Hepatocyte (in vitro differentiated cells): ENCODE measurements at places on chromosomes 16 and 17. TPM values are rescaled to one million over a fixed set of nuclear protein-coding genes. Genes with fewer than 3 reads are reported as not detected.
A peak's percentile ranks its signal among the peaks of the same experiment; 100 is the strongest.

GRCh38 chr16:61842666-61843065 lies 193.6 kb downstream of the CDH8 start:
- no peak for DNase-seq

- no peak for DNase-seq
These were observed 215.8 kb downstream of the CDH8 start for GRCh38 chr16:61820398-61820797.

GRCh38 chr16:48180868-48181480 lies 25.2 kb upstream of the ABCC12 start:
- DNase-seq: no peak

GRCh38 chr17:67554634-67555033 lies 163.1 kb upstream of the NOL11 start:
- no peak for DNase-seq

DNA sequence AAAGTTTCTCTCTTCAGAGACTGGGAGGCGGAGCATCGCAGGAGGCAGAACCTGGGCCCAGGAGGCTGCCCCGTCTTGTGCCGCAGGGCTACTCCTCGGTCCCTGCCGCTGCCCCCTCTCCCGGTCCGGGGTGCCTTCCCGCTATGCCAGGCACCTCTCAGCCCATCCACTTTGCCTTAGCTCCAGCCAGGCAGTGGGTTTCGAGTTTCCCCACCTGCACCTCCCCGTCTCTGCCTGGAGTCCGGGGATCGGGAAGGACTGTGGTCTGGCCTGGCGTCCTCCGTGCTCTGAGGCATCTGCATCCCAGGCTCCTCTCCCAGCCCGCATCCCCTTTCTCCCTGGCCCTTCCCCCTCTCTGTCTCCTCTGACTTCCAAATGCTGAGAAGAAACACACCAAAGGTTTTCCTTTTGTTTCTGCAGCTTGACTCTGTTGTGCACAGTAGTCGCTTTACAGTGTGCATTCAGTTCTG lies 26.8 kb upstream of the PIK3R6 start:
- DNase-seq: no peak

GRCh38 chr17:60941028-60941427 lies 263.4 kb downstream of the BCAS3 start:
- peak; percentile 49 for DNase-seq

GRCh38 chr17:45784293-45784740 lies at the start of gene CRHR1:
TSS of gene CRHR1 (plus strand) at chr17:45784320. CDS start at chr17:45784545, 225 bp downstream.
- no peak for DNase-seq

GRCh38 chr17:1029922-1030644 lies 33.2 kb downstream of the TIMM22 start:
- DNase-seq: no peak

GRCh38 chr16:4260360-4260759 lies 12.5 kb downstream of the TFAP4 start:
- DNase-seq: no peak

- peak; percentile 52 for DNase-seq
These were observed 873 bp downstream of the USP10 start for GRCh38 chr16:84700446-84701300.

GRCh38 chr17:76696763-76697701 lies 13.7 kb downstream of the MXRA7 start:
- DNase-seq: no peak

DNA sequence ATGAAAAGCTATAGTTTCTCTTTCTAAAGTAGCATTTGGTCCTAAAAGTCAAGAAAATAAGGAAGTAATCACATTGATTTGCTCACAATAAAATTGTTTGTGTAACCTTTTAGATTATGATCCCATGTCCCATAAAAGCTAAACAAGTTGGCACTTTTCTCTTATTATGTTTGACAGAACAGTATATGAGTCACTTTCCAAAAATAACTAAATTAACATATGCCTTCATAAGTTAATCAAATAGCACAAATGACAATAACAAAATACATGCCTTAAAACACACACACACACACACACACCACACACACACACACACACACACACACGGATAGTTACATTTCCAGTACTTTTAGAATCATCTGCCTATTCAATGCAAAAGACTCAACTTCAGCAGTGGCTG lies 2.8 kb downstream of the MED13 start:
- no peak for DNase-seq

DNA sequence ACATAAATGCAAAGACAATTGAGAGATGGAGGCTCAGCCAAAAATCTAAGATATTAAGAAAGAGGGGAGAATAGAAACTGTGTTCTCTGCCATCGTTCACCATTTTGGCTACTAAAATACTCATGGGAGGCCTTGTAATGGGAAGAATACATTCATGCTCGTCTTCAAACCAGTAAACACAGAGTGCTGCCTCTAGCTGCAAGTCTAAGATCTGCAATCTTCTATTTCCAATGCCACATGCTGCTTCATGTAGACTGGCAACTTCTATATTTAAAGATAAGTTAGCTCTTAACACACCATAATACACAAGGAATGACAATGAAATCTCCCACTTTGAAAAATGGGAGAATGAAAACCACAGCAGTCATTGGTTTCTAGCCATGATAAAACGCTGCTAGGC lies 387.3 kb downstream of the HS3ST3B1 start:
- no peak for DNase-seq

DNA sequence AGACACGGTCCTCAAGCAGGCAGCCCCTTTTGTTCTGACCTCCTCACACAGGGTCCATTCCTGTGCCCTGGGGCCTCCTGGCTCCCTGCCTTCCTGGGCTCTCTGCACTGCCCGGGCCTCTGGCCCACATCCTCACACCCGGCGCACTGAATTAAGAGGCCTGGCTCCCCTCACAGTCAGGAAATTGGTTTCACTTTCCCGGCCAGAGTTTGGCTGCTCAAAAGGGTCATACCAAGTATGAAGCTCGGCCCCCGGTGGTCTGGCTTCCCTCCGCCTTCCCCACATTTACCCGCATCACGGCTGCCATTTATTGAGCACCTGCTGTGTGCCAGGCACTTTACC lies 220.0 kb downstream of the NTN1 start:
- peak; percentile 45 for DNase-seq

- no peak for DNase-seq
These were observed 10.4 kb downstream of the KPNB1 start for GRCh38 chr17:47660064-47660492.

GRCh38 chr17:82193520-82194220 lies 19.0 kb downstream of the CCDC57 start:
- DNase-seq: no peak

- no peak for DNase-seq
These were observed 59.3 kb upstream of the MRTFB start for GRCh38 chr16:14011846-14012245.

GRCh38 chr17:13337864-13338371 lies 263.8 kb downstream of the HS3ST3A1 start:
- peak; percentile 67 for DNase-seq

GRCh38 chr16:47229053-47230050 lies 85.6 kb upstream of the NETO2 start:
- no peak for DNase-seq

DNA sequence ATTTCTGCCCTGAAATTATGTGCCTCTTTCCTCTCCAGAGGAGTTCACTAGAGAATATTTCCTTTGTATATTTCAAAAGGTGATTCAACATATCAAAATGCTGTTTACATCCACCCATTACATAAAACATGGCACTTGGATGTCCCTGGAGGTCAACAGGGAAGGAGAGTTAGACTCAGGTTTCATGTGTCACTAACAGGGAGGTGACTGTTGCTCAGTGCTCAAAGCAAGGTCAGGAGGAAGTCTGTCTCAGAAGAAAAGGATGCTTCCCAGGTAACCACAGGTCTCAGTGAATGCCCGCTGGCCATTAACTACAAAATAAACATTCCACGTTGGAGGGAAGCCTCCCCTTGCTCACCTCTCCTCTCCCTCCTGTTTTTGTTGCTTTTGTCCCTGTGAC lies 198.6 kb downstream of the AXIN2 start:
- no peak for DNase-seq

DNA sequence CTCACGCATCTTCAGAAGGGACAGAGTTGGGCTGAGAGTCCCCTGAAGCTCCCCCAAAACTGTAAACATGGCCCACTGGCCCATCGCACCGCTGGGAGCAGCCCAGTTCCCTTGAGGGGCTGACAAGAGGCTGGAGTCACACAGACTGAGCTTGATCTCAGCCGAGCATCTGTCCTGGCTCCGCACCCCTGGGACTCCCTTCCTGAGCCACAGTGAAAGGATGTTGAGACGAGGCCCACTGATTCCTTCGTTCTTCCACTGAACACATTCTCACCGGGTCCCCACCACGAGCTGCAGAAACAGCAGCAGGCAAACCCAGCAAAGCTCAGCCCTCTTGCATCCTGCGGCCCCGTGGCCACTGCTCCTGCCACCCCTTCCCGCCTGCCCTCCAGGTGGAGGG lies 145.9 kb upstream of the CIBAR2 start:
- DNase-seq: no peak

GRCh38 chr16:28106467-28107215 lies 43.1 kb upstream of the GSG1L start:
- no peak for DNase-seq

DNA sequence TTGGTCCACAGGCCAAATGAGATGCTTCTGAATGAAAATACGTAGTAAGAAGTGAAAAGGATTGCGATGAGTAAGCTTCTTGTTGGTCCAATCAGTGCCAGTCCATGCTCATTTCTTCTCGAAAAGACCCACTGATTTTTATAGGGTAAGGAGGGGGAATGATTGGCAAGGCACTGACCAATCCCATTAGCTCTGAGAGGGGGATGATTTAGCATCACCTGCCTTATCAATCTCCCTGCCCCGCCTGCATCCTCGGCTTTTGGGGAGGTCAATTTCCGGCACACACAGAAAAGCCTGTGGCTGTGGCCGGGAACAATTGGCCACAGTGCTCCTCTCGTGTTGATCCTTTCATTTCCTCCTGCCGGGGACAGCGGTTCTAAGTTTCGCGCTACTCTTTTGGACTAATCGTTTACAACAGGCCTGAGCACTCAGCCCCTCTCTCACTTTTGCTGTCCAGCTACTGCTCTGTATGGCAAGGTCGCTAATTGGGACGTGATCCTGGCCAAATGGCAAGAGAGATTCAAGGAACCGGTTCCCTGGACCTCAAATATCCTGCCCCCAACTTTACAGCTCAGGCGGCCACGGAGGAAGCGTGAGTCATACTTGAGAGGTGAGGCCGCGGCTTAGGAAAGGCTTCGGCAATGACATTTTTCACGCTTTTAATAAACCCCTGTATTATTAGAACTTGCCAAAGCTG lies 43.1 kb downstream of the TBX4 start:
- no peak for DNase-seq

- DNase-seq: peak; percentile 49
These were observed 38.0 kb downstream of the ABCA6 start for GRCh38 chr17:69103557-69104233.

- peak; percentile 6 for DNase-seq
These were observed 4.5 kb upstream of the CCDC57 start for GRCh38 chr17:82217120-82217529.

The ABCA6 gene
- 6.3 and 6.5 TPM in 2 replicates for total RNA-seq

The GPRC5C gene
- total RNA-seq: 150 and 159 TPM in 2 replicates

The SLC6A2 gene
- 0.20 and 1.1 TPM in 2 replicates for total RNA-seq

The XAF1 gene
- 3.3 and 4.1 TPM in 2 replicates for total RNA-seq

The RAP1GAP2 gene
- total RNA-seq: 8.6 and 10.0 TPM in 2 replicates

The UBB gene
- 1,250 and 1,335 TPM in 2 replicates for total RNA-seq

The IL34 gene
- 2.2 TPM in 2 replicates for total RNA-seq

The MYH4 gene
- total RNA-seq: 2.8 and 4.8 TPM in 2 replicates

The ALDH3A1 gene
- 0.90 TPM in 1 of 2 replicates, not detected in the other for total RNA-seq

The LGALS9B gene
- total RNA-seq: not detected in 2 replicates
